ENCODE measurements at places on chromosomes 6 and 20.
A peak's percentile ranks its signal among the peaks of the same experiment; 100 is the strongest.

DNA sequence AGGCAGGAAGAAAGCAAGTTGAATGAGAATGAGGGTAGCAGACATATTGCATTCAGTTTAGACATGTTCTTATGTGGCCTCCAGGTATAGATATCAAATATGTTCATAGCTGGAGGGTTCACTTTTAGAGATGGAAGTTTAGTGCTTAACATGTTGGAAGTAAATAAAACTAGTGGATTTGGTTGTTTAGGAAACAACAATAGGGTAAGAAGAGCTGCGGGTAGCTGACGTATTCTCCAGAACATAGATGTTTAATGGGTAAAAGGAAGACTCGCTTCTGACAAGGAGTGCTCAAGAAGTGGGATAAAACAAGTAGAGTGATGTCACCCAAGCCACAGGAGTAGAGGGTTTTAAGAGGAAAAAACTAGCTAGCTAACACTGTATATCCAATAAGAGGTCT lies 128.4 kb upstream of the COL21A1 start:
- DNase-seq: no peak

- DNase-seq: no peak
Measured at GRCh38 chr6:110509617-110510241, 33.3 kb upstream of the SLC22A16 start.

- DNase-seq: no peak
Measured at GRCh38 chr6:24078200-24078599, 47.8 kb upstream of the NRSN1 start.

DNA sequence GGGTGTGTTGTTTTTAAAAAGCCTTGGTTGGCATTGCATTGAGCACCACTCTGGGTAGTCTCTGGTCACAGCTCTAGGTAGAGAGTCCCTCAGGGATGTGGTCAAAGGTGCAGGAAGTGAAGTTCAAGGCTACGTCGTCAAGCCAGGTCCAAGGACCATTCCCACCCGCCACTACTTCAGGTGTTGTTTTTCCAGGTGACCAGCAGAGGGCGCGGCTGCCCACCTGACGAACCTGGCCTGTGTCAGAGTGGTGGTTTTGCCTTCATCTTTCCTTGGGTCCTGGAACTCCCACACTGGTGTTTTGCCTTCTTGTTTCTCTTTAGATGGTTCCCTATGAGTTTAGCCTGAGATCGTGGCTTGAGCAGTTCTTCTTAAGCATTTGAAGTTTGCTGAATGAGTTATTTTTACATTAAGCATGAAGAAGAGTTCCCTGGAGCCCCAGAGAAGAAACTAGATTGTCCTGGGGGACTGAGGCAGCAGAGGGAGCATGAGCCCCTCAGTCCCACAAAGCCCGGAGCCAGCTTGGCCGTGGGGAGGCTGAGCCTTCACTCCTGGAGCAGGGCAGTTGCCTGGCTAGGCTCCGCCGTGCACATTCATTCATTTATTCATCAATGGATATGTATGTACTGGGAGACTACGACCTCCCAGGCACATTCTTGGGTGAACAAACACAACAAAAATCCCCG lies 5.6 kb upstream of the PHACTR3 start:
- DNase-seq: peak; percentile 14

GRCh38 chr20:32110173-32110704 lies 725 bp downstream of the TM9SF4 start:
- no peak for DNase-seq

- DNase-seq: peak; percentile 38
Measured at GRCh38 chr6:137094411-137095008, 49.7 kb upstream of the IL20RA start.

- DNase-seq: no peak
Measured at GRCh38 chr20:2086980-2087377, 14.6 kb upstream of the STK35 start.

DNA sequence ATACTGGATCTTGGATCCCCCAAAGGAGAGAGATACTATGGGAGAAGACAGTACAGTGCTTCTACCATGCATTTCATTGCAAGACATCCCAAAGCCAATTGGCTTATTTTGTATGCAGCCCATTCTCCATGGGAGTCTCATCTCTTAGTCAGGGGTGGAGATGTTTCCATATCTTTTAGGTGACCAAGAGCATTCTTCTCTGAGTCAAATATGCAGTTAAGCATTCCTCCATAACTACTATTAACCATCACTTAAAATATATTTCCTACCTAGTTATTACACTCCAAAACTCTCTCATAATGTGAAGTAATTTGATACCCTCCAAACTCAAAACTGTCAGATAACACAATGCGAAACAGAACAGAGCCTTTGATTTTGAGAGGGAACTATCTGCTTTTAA lies 542.6 kb downstream of the HDGFL1 start:
- no peak for DNase-seq

DNA sequence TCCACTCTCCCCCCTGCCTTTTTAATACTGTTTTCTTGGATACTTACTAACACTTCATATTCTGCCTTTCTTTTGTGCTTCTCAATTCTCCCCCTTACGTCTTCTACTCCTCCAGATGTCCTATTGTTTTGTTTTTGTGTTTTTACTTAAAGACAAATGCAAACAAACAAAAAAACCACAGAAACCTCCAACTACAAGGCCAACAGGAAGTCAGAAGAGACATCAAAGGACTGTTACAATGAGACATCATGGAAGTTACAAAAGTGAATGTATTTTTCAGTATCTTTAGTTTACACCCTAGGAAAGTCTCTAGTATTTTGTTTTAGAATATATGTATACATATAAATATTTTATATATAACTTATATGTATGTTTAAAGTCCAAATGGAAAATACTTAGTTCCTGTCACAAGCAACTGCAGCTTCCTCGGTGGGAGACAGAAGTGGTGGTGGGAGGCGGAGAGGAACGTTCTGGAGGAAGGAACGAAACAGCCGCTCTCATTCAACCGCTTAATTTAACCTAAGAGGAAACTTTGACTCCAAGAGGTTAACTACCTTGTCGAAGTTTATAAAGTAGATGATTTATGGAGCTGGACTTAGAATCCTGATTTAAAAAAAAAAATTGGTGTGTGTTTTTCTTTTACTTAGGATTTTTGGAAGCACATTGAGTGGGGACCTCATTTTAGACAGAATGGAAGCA lies 168.9 kb upstream of the PDE10A start:
- no peak for DNase-seq

- peak; percentile 65 for DNase-seq
Measured at GRCh38 chr20:5168651-5169396, 42.0 kb downstream of the CDS2 start.

DNA sequence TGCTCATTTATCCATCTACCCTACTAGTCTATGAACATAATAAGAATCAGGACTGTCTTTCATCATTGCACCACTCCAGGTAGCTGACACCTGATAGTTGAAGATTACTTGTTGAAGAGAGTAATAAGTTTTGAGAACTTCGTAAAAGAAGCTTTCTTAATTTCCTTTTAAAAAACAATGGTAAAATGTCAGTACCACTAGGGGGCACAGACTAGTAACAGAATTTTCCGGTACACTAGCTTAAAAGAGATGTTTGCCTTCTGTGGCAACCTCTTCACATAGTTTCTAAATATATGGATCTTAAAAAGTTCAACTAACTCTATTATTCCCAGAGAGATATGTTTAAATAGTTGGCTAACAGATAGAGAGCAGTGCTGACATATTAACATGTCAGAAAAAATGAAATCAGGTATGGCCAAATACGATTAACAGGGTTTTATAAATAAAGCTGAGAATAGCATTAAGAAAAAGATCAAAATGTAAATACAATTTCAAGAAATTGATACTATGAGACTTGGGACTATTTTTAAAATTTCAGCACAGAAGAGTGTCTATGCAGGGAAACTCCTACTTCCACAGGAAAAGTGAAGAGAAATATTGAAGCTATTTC lies 5.4 kb upstream of the KCNQ5 start:
- DNase-seq: peak; percentile 4

GRCh38 chr6:133236932-133237331 lies 4.2 kb upstream of the EYA4 start:
- no peak for DNase-seq

DNA sequence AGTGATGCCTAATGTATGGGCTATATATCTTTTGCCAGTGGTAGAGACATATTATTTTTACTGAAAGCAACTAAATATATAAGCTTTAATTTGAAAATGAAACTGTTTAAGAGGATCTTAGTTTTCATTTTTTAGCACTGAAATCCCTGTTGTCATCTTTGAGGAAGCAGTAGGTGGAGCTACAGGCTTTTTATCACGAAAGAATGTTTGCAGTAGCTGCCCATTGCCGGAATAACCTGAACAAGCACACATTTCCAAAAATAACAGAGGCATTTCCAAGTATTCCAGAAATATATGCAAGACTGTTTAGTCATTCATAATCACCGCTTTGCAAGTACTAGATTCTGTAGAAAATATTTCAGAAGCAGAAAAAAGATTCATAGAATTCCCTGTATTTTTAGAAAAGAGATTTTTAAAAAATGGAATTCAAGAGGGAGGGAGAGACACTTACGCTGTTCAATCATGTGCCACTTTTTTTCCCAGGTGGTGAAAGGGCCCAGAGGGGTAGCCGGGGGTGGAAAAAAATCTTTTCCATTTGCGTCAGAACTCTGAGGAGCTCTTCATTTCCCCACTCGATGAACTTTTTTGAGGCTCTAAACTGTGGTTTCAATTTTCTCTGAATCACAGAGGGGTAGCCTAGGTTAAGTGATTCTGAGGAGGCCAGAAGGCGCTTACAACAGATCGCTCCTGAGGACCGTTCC lies 142.5 kb upstream of the FERMT1 start:
- DNase-seq: peak; percentile 49

DNA sequence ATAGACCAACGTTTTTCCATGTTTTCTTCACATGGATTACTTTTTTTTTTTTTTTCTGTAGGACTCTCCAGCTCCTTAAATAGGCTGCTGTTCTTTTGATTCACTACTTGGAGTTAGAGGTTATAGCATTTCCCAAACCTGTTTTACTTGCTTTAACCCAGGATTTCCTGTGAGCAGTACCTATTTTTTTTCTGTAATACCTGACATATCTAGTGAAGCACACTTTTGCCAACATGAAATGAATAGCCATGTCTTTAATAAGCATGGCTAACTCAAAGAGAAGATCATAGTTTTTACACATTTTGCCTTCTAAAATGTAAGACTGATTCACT lies 137.0 kb downstream of the FOXA2 start:
- DNase-seq: no peak

DNA sequence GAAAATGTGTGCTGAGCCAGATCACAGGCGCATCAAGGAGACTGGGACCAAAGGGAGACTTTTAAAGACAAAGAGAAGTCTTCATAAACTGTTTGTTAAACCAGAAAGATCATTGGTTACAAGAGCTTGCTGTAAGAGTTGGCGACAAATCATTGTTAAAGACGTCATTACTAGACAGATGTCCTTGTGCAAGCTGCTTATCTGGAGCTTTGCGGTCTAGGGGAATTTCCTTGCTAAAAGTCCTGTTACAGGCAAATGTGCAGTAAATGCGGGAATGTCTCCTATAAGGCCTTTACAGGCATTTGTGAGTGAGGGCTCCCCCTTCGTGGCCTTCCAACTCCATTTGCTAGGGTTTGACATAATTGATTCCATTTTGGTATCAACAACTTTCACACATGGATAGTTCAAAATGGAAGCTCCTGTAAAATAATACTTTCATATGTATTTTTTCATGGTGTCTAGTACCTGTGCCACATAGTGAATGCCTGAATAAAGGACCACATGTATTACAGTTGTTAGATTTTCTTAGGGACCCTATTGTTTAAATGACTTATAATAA lies 362.4 kb downstream of the UTRN start:
- no peak for DNase-seq

DNA sequence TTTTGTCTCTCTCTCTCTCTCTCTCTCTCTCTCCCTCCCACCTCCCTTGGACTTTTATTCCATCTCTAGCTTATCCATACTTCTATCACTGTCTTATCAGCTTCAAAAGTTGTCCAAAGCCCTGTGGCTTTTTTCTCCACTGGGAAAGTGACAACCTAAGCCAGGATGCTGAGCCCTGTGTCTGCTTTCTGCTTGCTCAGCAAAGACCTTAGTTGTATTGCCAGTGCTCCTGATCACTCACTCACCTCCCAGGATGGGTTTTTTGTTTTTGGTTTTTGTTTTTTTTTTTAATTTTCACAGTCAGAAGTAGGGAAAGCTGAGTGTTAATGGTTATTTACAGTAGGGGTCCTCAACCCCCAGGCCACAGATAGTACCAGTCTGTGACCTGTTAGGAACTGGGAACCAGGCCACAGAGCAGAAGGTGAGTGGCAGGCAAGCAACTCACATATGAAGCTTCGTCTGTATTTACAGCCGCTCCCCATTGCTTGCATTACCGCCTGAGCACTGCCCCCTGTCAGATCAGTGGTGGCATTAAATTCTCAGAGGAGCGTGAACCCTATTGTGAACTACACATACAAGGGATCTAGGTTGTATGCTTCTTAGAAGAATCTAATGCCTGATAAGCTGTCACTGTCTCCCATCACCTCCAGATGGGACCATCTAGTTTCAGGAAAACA lies 125.0 kb upstream of the ID4 start:
- no peak for DNase-seq

DNA sequence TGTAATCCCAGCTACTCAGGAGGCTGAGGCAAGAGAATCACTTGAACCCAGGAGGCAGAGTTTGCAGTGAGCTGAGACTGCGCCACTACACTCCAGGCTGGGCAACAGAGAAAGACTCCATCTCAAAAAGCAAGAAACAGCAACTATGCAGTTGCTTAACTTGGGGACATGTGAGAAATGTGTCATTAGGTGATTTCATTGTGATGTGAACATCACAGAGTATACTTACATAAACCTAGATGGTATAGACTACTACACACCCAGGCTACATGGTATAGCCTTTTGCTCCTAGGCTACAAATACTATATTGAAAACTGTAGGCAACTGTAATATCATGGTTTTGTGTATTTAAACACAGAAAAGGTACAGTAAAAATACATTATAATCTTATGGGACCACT lies 3.3 kb upstream of the COQ3 start:
- no peak for DNase-seq

DNA sequence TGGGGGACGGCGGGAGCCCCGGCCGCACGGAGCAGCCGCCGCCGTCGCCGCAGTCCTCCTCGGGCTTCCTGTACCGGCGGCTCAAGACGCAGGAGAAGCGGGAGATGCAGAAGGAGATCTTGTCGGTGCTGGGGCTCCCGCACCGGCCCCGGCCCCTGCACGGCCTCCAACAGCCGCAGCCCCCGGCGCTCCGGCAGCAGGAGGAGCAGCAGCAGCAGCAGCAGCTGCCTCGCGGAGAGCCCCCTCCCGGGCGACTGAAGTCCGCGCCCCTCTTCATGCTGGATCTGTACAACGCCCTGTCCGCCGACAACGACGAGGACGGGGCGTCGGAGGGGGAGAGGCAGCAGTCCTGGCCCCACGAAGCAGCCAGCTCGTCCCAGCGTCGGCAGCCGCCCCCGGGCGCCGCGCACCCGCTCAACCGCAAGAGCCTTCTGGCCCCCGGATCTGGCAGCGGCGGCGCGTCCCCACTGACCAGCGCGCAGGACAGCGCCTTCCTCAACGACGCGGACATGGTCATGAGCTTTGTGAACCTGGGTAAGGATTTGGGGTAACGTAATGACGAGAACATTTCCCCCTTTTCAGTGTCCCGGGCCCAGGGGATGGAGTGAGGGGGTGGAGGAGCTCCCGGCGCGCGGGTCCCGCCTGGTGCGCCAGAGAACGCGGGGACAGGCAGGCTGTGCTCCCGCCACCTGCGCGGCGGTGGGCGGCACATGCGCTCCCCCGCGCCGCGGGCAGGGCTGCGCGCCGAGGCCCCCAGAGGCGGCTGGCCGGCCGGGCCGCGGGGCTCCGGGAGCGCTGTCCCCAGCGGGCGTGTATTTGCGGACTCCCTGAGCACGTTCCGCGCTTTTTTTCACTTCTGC lies 1.4 kb downstream of the BMP6 start:
- no peak for DNase-seq
